GM03348 (cell line): ENCODE measurements at places on chromosomes 1 and 21.
A peak's percentile ranks its signal among the peaks of the same experiment; 100 is the strongest.

GRCh38 chr1:178498896-178499675, 2.3 kb upstream of the CLEC20A start:
- DNase-seq: no peak

DNA sequence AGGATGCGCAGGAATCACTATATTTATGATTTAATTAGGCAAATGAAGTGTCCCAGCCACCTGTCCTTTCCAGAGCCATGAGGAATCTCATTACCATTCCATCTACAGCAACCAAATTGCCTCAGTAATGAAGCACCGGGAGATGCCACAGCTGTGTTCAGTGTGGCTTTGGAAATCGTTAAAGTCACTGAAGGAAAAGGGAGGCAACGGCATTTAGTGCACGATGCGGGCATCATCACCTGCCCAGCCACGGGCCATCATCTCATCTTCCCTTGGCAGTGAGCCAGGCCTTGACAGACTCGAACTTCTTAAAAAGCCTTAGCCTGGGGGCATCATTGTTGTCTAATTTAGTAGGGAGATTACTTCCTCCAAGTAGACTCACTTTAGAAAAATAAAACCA, 67.8 kb downstream of the CNIH3 start:
- DNase-seq: no peak

DNA sequence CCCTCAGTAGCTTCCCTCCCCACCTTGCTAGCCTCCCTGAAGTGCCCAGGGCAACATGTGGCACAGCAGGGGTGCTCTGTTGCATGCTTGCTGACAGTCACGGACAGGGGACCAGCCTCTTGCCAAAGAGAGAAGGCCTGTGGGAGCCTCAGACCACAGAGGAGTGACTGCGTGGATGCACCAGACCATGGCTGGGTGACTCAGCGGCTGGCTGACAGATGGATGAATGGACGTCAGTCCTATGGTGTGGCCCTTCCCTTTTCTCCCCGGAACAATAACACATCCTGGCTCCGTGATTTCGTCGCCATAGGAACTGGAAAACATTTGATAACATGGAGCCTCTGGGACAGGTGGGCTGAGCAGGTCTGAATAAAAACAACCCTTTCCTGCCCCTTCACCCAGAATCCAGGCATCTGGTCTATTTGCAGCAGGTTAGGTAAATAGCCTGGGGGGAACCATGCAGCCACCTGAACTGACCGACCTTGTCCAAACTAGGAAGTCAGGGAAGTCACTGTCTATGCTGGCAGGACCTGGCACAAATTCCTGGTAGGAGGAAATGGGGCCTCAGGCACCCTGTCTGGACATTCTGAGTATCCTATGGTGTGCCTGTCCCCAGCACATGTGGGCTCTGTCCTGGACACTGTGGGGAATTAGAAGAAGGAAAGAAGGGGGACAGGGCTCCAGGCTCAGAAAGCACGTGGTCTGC, 53.3 kb downstream of the NENF start:
- peak; percentile 78 for DNase-seq

GRCh38 chr1:21262293-21263051, 27.8 kb downstream of the ECE1 start:
- peak; percentile 89 for DNase-seq

DNA sequence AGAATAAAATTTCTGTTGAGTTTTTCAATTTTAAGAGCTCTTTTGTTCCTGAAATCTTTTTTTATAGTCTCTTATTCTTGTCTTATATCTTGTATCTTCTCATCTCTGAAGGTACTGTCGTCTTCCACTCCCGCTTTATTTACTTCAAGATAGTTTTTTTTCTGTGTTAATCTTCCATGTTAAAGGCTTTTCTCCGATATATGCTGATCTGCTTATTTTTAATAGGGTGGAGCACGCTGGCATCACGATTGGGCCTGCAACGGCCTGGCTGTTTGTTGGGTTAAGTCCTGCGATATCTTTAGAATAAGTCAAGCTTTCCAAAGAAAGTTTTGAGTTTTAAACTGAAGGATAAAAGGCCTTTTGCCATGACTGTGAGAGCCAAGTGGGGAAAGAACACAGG, 35.7 kb downstream of the MRPS6 start:
- no peak for DNase-seq

DNA sequence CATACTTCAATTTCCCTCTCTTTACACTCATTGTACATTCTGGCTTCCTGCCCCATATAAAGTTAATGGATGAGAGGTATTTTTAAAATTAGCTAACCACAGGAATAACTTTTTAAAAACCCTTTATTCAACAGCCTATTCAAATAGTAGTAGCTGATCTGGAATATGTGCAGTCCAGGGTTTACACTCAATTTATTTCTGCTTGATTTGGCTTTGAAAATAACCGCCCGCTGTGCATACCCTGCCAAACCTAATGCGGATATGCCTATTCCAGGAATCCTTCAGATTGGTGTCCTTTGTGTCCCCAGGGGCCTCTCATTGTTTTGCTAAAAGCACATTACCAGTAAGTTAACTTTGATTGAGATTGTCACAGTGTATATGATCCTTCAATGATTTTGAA, 1686.2 kb downstream of the PLA2G4A start:
- DNase-seq: no peak
